Thymus (tissue), 14 donors: ENCODE measurements at places on chromosomes 12 and 14. TPM values are rescaled to one million over a fixed set of nuclear protein-coding genes. Genes with fewer than 3 reads are reported as not detected.
A peak's percentile ranks its signal among the peaks of the same experiment; 100 is the strongest.

GRCh38 chr14:88005050-88005481, at the start of gene GPR65:
TSS of gene GPR65 (plus strand) at chr14:88005135. CDS start at chr14:88010848, 5,713 bp downstream.
- DNase-seq = peak; percentile 69

- no peak for DNase-seq
Observed at GRCh38 chr14:50826681-50827080, 4.3 kb downstream of the NIN start.

DNA sequence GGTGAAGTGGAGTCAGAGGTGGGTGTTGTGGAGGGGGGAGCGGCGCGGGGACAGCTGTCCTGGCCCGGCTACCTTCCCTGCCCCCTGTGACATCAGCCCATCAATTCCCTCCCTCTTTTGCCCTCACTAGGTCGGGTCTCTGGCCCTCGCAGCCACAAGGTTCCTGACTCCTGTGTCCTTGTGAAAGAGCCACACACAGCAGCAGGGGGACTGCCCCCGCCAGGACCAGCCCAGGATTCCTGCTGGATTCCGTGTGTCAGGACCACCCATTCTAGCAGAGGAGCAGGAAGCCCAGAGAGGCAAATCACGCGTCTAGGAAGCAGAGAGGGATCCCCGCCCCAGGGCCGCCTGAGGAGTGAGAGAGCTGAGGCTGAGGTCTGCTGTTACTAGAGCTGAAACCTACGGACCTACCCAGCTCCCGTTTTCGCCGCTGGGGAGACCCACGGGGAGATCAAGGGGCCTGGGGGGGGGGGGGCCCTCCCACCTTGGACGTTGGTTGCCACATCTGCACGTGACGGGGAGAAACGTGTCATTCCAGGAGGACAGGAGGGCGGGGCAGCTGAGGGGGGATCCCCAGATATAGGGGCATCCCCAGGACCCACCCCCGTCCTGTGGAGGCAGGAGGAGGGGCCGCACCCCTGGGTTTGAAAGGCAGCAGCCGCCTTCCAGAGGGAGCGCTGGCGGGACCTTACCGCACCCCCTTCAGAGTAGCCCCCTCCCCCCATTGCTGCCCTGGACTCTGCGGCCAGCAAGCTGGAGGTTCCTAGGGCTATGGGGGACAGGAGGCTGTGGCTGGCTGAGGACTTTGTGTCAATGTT, 12.5 kb upstream of the INF2 start:
- no peak for DNase-seq

DNA sequence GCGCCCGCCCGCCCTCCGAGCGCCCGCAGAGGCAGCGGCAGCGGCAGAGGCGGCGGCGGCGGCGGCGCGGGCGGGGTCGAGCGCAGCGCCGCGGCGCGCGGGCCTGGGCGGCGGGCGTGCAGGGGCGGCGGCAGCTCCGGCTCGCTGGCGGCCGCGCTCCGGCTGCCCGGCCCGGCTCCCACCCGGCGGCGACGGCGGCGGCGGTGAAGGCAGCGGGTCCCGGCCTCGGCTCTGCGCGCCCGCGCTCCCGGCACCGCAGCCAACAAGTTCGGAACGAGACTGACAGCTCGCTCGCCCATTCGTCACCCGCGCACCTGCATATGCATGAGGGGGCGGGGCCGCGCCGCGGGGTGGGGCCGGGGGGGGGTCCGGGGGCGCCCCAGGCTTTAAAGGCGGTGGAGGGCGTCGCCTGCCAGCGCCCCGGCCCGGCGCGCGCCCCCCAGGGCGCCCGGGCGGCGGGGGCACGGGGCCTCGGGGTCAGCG, at the start of gene JAG2:
JAG2 (minus strand) TSS at position 281 of the 483 bp plus-strand sequence. CDS start 356 bp downstream, outside the sequence.
- no peak for DNase-seq

GRCh38 chr12:52389313-52390207, 4.1 kb upstream of the KRT84 start:
- DNase-seq = peak; percentile 14

DNA sequence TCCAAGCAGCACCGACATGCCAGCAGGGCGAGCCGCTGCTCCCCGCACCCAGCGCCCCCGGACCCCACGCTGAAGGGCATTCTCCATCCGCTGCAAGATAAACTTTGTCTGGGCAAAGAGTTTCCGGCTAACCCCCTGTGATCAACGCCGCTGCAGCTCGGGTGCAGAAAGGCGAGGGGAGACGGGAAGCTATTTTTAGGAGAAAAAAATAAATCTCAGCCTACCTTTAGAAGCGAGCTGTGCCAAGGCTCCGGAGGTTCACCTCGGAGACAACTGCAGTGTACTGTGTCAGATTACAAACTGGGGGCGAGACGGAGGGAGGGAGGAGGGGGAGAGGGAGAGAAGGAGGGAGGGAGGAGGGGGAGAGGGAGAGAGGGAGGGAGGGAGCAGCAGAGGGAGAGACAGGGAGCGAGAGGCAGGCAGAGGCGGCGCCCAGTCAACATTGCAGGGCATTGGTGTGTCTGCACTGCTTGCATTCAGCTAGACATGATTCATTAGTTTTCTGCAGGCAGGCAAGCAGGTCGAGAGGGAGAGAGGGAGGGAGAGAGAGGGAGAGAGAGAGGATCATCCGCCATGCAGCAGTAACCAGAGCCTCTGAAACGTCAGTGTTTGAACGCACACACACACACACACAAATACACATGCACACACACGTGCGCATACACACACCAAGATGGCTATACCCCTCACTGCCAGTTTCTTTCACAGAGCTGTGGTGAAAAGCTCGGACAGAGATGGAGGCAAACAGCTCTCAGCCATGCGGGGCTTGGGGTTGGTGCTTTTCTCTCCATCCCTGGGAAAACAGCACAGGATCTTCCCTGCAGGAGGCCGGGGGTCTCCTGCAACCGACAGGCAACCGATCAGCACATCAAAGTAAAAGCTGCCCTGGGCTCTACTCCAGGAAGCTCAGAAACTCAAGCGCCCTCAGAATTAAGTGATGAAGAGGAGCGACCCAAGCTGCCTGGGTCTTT, at the start of gene RIMBP2:
RIMBP2 (minus strand) TSS at position 302 of the 971 bp plus-strand sequence. CDS start 237,286 bp downstream, outside the sequence.
- no peak for DNase-seq

DNA sequence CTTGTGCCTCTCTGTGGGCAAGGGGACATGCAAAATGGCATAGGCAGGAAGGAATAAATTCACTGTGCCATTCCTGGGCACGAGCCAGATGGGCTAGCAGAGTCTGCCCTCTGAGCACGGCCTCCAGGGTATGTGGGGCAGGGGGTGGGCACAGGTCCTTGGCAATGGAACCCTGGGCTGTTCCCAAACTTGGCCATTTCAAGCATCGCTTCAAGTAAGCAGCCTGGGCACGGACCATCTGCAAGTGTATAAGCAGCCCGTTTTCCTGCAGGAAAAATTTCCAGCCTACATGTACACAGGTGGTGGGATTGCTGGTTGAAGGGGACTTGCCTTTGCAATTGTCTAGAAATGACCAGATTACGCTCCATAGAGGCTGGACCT, 40.3 kb downstream of the CCDC85C start:
- DNase-seq = no peak

GRCh38 chr14:77478029-77478428, 20.1 kb downstream of the AHSA1 start:
- no peak for DNase-seq

DNA sequence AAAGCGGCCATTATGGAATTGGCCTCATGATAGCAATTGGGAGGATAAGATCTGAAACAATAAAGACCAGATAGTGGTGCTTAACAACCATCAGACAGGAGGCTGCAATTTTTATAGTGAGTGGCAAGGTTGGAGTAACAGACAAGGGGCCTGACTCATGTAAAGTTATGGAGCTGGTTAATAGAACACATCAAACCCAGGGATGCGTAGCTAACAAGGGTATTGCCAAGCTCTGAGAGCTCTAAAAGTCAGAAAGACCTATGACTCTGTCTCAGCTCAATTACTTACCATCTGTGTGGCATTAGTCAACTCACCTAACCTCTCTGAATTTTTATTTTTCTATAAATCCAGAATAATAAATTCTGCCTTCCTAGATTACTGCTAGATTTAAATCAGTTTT, 1731.5 kb upstream of the FLRT2 start:
- DNase-seq = no peak

- DNase-seq = no peak
Observed at GRCh38 chr12:25433581-25434325, 119.3 kb downstream of the LMNTD1 start.

GRCh38 chr14:32940711-32941667, 2.3 kb downstream of the NPAS3 start:
- DNase-seq = no peak

DNA sequence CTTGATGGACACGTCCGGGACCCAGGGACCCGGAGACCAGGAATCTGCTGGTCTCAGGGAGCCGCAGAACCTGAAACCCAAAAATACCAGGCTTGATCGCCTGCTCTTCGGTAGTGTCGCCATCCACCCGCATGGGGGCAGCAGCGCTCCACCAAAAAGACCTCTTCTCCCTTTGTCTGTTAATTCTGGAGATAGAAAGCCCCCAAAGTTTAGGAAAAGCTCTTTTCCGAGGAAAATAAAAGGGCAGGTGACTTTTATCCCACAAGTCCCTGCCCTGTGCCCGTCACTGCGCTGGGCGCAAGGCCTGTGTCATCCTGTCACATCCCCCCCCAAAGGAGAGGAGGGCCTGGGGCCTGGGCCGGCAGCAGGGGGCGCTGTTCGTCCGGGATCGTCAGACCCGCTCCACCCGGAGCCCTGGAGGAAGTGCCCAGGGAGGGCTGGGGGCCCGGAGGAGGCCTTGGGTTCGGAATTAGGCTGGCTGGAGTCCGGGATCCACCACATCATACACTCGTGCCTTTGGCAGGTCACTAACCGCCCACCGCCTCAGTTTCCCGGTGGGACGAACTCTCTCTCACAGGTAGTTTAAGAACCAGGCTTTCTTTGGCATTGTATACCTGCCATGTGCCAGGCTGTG, 31.9 kb downstream of the DAD1 start:
- peak; percentile 83 for DNase-seq

DNA sequence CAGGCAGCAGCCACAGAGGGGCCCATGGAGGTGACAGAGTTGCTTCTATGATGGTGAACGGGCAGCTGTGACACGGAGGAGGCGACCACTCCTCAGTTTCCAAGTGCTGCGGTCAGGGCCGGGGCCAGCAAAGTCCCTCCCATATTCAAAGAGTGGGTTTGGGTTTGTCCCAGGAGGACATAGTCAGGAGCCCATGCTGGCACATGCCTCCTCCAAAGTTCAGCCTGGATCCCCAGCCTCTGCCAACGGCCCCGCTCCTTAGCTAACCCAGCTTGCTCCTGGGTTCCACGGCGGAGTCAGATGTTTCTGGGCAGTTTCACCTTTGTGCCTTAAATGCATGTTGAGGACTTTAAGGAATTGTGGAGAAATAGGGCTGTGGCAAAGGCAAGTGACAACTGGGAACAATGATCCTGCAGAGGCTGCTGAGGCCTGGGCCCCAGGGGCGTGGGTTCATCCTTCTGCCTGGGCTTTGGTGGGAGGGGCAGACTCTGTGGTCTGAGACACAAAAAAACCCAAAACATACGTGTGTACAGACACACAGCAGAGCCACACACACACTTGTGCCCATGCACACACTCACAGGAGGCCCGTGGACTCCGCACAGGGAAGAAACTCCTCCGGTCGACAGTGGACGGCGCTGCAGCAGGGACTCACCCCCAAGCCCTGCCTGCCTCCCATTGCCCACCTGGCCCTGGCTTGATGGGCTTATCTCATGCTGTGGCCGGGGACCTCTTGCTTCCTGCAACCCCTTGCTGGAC, 399.4 kb downstream of the TMEM121 start:
- no peak for DNase-seq

DNA sequence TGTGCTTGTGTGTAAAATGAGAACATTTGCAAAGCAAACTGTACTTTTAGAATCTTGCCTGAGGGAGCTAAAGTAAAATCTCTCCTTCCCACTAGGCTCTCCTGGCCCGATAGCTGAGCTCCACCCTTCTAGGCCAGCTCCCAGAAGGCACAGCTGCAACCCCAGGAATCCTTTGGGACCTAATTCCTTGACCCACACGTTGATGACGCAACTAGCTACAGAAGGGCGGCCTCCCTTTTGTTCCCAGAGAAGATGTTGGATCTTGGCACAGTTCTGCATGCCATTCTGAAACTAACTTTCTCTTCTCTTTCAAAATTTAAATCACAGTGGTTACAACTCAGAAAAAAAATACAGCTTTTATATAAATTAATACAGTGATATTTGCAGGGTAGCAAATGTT, 268.1 kb downstream of the EGLN3 start:
- no peak for DNase-seq

Gene FAM186B
- 0.09 TPM for total RNA-seq

Gene COX8C
- not detected for total RNA-seq

Gene BCL2L14
- 11.4 TPM for total RNA-seq

Gene SLC8A3
- total RNA-seq = 0.99 TPM

Gene CD163L1
- 10.3 TPM for total RNA-seq

Gene TC2N
- 42.5 TPM for total RNA-seq

Gene JPH4
- total RNA-seq = 0.14 TPM

Gene KLHDC1
- 3.9 TPM for total RNA-seq

Gene MDGA2
- 0.09 TPM for total RNA-seq

Gene CCDC177
- total RNA-seq = 0.05 TPM
